Stimulated activated CD8-positive, alpha-beta memory T cell treated with anti-CD3 and anti-CD28 coated beads, Interleukin-2, amount 100 ng/mL, for 48 hours (primary cell): ENCODE measurements at places on chromosomes 4 and X.
A peak's percentile ranks its signal among the peaks of the same experiment; 100 is the strongest.

GRCh38 chr4:47071901-47072341 lies 40.6 kb downstream of the GABRB1 start:
- no peak for DNase-seq

DNA sequence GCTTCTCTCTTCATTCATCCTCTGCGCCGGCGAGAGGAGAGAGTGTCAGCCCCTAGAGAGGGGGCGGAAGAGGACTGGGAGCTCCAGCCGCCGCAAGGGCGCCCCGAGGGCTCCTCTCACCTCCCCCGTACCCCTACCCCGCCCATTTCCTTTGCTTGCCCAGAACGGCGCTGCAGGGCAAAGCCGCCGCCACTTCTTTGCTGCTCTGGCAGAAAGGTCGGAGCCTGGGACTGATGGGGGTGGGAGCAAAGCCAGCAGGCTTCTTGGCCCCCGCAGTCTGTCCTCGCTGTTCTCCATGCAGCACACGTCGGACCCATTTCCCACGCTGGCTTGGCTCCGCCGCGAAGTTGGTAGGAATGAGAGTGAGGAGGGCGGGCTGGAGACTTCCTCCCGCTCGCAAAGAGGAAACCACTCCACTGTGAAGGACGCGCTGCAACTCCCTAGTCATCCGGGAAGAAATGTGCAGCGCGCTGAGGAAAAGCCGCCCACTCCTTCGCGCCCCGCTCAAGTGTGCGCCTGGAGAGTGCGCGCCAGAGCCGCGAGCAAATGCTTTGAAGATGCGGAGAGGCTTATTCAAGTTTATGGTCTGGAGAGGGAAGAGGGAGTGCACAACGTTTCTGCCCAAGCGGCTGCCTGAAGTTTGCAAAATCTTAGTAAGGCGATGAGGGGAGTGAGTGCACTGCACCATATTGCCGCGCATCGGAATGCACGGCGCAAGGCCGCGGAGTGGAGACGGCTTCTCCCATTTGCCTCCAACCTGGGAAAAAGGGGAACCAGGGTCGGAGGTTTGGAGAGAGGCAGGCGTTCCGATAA lies 2.8 kb upstream of the PCDH7 start:
- DNase-seq, result no peak

DNA sequence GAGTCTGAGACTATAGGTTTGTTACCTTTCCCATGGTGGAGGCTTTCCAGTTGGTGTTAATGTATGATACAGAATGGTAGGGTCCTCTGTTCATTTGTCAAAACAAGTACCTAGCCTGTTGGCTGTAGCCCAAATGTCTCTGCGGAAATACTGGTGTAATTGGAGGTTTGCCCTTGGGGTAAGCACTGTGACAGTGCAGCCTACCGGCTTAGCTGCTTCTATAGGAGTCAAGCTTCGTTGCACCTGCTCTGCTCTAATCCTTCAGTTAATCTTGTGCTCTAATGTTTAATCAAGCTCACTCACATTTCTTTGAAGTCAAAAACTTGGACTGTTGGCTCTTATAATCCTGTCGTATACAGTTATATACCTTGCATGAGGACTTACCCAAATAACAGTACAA lies 203.4 kb downstream of the CCNG2 start:
- DNase-seq, result no peak

DNA sequence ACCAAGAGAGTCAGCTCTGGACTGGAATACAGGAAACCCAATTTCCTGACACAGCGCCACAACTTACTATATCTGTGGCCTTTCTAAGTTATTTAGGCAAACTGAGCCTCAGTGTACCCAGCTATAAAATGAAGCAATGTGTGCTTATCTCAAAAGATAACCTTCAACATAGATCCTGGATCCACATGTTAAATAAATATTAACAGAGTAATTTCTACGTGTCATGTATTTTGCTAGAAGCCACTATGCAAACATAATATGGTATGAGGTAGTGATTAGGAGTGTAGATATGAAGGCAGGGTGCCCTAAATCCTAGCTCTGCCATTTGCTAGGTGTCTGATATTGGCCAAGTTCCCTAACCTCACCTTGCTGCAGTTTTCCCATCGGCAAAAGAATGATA lies 527.0 kb downstream of the RAB28 start:
- DNase-seq, result no peak

DNA sequence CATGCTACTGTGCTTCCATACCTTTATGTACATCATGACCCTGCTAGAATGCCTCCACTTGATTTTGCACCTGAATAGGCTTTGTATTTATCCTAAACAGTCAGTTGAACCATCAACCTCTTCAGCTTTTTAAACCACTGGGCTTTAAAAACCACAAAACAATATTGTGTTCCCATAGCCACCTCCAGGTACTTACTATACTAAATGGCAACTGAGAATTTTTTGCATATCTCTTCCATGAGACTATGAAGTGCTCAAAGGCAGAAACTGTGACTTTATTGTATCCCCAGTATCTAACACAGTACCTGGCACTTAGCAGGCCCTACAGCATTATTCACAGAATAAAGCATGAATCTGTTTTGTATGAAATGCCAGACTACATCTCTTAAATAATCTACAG lies 39.7 kb downstream of the ANAPC10 start:
- DNase-seq, result no peak

- DNase-seq, result no peak
Observed at GRCh38 chrX:139930401-139930800, 2.5 kb downstream of the ATP11C start.

- DNase-seq, result no peak
Observed at GRCh38 chr4:164997324-164997723, 19.9 kb upstream of the TRIM61 start.

DNA sequence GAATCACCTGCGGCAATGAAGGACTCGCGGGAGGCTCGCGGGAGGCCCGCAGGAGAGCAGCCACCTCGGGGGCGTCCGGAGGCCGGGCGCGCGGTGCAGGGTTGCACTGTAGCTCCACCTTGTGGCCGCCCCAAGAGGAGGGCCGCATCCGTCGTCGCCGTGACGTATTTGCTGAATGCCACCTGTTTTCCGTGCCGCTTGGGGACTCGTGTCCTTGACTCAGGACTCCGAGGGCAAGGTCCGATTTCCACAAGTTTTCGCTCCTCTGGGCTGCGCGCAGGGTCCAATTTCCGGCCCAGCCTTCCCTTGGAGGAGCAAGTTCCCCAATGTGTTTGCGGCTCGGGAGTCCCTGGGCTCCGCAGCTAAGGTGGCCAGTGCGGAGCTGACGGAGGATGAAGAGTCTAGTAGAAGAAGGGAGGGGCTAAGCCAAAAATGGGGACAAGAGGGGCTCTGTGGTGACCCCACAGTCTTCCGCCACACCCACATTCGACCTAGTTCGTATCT lies 10.7 kb upstream of the DLG3 start:
- DNase-seq, result peak; percentile 51

GRCh38 chr4:24024605-24025004 lies 134.8 kb upstream of the PPARGC1A start:
- DNase-seq, result no peak

GRCh38 chr4:26003056-26003455 lies 89.0 kb downstream of the SMIM20 start:
- no peak for DNase-seq

DNA sequence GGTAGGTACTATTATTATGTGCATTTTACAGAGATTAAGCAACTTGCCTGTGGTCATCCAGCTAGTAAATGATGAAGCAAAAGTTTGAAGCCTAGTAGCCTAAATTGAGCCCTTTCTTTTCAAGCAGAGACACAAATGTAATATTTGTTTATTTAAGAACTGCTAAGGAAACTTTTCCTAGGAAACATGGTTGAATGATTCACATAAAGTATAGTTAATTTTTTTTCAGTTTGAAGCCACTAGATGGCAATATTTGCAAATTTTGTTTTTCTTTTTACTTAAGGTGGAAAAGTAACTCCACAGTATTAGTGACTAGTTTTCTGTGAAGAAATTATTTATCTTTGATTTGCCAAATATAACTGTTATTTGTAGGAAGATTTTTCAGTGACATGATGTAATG lies 52.8 kb upstream of the ANKRD17 start:
- DNase-seq, result no peak

- DNase-seq, result no peak
Observed at GRCh38 chrX:24426340-24426913, 38.7 kb upstream of the PDK3 start.

- DNase-seq, result no peak
Observed at GRCh38 chrX:14902537-14902936, 29.3 kb downstream of the MOSPD2 start.

- no peak for DNase-seq
Observed at GRCh38 chr4:52999626-53000025, 137.5 kb downstream of the RASL11B start.

GRCh38 chr4:80008351-80008750 lies 64.7 kb downstream of the ANTXR2 start:
- no peak for DNase-seq

DNA sequence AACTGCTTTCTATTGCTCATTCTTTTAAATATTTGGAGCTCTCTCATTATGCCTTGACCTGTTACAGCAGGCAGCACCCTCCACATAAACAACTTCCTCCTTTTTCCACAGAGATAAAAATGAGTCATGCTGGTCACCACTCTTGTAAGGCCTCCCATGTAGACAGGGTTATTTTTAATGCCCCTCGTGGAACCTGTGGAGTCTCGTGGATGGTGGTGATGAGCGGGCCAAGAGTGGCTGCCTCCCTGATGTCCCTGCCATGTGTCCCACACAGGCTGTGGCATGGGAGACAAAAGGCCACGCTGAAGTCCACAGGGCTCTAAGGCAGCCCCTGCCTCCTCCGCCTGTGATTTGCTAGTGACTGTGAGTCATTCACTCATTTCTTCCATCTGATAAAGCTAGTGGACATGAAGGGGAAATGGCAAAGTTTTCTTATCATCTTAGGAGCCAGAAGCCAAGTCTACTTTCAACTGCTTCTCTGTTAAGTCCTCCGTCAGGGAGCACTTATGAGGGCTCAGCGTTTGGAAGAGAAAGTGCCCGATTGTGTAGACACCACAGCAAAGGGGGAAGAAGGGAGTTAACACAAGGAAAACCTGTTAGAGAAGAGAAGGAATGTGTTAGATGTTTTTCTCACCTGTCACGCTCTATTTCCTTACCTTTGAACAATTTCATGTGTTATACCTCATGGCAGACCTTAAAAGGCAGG lies 121.6 kb upstream of the FAT1 start:
- no peak for DNase-seq

DNA sequence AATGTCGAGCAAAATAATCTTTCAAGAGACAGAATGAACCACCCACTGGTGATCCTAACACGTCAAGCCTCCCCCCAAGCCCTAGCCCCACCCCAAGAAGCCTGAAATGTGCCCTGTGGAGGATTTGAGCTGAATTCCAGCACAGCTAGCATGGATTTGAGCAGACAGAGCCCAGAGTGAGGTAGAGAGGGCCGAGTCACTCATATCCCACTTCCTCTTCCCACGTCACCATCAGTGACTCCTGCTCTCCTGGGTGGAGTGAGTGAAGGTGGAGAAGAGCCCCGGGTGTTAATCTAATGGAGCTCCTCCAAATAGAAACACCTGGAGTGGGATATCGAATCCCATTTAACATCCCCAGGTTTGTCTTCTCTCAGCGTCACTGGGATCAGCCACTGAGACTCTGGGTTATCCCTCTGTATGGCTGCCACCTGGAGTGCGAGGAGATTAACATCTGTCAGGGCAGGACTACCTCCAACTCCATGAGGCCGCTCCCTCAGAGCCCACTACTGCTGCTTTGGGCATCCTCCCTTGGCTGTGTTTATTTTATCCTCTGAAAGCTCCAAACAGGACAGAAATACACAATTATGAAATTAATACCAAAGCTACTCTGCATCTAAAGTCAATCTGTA lies 136.6 kb downstream of the NWD2 start:
- DNase-seq, result no peak

DNA sequence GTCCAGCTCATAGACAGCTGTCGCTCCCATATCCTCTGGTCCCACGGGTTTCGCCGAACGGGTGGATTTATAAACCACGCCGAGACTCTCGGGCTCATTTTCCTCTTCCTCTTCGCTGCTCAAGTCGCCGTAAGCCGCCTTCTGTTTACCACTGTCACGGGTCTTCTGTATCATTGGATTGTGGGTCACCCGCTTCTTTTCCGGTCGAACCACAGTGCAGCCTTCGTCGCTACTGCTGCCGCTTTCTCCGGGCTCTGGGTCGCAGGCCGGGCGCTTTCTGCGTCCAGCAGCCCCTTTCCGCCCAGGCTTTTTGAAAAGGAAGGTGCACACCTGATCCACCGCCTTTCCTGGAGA lies 311 bp downstream of the RNF113A start:
- DNase-seq, result no peak

DNA sequence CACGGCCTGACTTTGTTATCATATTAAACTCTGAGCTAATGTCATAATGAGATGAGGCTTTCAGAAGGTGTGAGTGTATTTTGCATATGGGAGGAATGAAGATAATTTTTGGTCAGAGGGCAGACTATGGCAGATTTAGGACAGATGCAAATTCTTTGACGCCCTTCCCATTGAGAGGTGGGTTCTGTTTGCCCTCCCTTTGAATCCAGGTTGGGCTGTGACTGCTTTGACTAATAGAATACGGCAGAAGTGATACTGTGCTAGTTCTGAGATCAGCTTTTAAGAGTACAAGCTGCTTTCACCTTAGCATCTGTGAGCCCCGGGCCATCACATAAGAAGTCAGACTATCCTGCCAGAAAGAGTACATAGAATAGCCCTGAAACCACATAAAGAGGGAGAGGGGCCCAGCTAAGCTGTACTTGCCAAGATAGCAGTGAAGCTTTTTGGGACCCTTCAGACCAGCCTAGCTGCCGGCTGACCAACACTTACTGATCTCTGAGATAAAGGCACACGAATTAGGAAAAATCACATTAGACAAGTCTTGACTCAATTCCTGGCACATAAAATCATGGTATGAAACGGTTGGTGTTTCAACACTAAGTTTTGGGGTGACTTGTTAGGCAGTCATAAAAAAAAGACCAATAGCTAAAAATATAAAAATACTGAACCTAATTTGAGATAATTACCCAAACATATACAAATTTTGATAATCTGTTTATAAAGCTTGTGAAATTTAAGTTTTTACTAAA lies 166.7 kb upstream of the SH3RF1 start:
- no peak for DNase-seq

- no peak for DNase-seq
Observed at GRCh38 chrX:79592259-79592658, 225.1 kb upstream of the ITM2A start.

- DNase-seq, result no peak
Observed at GRCh38 chr4:26319949-26320537, 771 bp upstream of the RBPJ start.

- DNase-seq, result no peak
Observed at GRCh38 chr4:52234561-52235440, 183.7 kb downstream of the SPATA18 start.

- DNase-seq, result no peak
Observed at GRCh38 chr4:38531141-38531727, 132.8 kb upstream of the KLF3 start.

GRCh38 chr4:56940971-56941370 lies 33.3 kb downstream of the REST start:
- DNase-seq, result no peak

DNA sequence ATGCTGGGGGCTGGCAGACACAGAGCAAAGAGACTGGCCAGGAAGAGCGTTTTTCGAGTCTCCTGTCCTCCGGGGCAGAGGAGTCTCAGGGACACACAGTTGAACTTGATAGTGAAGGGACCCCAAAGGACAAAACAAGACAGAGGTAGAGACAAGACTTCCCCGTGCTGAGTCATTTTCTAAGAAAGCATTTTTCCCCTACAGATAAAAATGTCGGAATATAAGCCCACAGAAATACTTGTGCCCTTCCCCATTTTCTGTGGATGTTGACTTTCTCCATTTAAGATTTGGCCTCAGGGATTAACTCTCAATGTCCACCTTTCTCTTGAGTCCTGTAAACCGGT lies 523 bp upstream of the BTK start:
- DNase-seq, result no peak
